Amniotic stem cell (primary cell): ENCODE measurements at places on chromosomes 2 and 18.

DNA sequence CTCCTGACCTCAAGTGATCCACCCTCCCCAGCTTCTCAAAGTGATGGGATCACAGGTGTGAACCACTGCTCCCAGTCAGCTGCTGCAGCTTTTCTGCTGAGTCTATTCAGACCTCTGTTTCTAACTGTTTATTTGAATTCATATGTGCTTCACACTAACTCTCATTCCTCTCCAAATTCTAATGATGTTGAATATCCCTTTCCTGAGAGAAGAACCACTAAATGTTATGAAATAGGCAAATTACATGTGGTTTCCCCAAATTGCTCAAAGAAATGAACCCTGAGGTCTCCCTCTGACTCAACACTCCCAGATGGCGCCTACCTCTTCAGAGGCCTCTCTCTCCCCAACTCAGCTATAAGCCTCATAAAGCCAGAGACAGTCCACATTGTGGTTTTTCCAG, 98.6 kb downstream of the IRS1 start:
- DNase-seq, result no peak

DNA sequence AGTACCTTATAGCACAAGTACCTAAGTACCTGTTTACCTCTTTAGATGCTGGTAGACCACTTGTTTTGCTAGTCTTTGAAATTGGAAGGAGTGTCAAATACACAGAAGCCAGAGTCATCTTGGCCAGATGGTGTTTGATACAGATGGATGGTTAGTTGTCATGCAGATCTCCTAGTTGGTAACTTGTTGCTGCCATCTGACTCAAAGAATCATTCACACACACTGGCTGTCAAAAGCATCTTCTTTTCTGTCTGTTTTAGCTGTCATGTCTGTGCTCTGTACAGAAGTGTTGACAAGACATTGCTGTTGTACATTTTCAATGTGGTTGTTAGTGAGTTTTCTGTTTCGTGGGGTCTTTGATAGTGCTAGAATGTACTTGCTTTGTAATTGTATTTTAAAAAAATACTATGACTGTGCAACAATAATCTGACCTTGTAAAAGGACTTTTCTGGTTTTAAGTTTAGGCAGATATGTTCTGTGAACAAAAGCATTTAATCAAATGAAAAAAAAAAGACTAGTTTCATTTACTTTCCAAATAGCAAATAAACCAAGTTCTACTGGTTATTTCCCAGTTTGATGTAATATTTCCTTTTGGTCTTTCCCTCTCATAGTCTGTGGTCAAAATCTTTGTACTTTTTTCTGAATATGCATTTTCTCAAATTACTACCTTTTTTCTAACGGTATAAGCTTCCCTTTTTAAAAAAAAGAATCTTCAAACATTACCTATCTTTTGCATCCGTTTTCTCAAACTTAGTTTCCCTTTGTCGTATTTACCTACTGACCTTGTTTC, 39.9 kb downstream of the TANK start:
- DNase-seq, result no peak

- DNase-seq, result no peak
These were observed 72.6 kb downstream of the GATA6 start for GRCh38 chr18:22241921-22242361.

GRCh38 chr2:47422560-47422959, 19.6 kb downstream of the MSH2 start:
- no peak for DNase-seq

- DNase-seq, result no peak
These were observed 2.0 kb upstream of the HK2 start for GRCh38 chr2:74831693-74832530.

DNA sequence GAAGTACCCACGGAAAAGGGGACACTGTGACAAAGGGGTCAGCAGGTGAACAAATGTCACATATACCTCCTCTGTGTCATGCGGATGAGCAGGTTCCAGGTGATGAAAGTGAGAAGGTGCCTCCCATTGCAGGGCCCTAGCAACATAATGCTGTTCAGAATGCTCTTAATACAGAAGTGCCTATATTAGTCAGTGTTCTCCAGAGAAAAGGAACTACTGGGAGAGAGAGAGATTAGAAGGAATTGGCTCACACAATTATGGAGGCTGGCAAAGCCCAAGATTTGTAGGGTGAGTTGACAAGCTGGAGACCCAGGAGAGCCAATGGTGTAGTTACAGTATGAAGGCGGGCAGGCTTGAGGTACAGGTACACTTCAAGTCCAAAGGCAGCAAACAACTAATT, 98.1 kb upstream of the CDC42EP3 start:
- DNase-seq, result no peak

- no peak for DNase-seq
These were observed 384.7 kb upstream of the RAB12 start for GRCh38 chr18:8224576-8224975.

DNA sequence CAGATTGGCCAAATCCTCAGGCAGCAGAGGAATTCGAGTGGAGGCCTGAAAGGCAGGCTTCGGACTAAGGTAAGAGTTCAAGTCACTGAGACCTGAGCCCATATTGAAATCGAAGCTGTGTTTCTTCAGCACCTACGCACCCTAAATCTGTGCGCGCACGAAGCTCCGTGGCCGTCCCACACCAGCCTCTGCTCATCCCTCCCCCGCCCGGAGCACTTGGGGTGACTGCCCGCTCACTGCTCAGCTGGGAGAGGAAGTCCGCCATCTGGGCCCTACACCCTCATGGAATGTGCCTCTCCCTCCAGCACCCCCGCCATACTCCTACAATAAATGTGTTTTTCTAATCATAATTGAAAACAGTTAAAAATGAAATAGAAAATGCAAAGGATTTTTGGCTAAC, 734.5 kb downstream of the GALR1 start:
- no peak for DNase-seq

DNA sequence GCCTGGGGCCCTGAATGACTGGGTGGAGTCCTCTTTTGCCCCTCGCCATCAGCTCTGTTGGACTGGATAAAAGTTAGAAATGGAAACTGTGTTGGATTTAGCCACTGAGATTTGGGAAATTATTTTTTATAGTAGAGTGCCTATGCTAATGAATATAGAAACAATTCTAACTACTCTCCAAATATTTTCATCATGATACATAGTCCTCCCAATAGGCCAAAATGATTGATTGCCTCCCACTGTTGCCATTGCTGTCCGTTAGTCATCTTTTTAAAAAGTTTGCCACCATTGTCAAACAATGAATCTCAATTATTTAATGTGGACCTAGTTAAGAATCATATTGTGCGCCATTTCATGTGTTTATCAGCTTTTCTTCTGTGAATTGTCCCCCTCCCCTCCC, 417.0 kb downstream of the GALR1 start:
- no peak for DNase-seq

DNA sequence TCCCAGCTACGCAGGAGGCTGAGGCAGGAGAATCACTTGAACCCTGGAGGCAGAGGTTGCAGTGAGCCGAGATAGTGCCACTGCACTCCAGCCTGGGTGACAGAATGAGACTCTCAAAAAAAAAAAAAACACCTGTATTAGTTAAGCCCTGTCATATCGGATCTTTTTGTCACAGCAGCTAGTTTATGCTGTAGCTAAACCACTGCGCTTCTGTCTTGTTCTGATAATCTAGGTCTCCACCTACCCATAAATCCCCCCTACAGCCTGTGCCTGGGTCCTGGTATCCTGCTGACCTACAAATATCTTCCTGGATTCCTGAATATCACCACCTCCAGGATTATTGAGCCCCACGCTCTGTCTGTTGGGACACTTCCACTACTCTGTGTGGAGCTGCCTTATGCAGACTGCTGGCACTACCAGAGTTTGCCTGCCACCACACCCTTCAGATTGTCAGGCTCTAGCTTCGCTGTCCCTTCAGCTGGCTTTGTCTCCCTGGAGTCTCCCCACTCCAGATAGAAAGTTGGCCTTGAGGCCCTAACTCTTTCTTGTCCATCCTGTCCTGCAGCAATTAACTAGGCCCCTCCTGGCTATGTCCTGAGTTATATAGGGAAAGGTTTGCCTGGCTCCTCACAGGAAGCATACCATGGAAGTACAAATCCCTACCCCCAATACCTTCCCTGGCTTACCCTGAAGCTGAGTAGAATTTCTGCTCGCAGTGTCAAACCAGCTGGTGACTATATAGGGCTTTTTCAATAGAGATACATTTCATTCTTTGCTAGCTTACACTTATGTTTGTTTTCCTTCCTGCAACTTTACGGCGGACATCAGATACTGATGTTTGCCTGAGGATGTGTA, 136.0 kb upstream of the SERTAD2 start:
- DNase-seq, result no peak

DNA sequence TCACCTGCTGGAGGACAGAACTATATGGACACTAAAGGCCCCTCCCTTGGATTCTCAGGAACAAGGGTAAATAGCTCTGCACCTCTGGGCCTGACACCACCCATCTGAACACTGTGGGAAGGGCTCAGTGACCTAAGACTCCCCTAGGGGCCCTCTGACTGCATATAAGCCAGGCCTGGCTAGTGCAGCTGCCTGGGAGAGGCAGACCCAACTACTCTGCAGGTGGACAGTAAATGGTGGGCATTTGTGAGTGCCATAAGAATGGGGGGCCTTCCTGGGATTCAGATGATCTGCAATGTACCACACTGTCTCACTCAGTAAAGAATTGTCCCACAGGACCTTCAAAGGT, 11.2 kb upstream of the WIPF1 start:
- no peak for DNase-seq

DNA sequence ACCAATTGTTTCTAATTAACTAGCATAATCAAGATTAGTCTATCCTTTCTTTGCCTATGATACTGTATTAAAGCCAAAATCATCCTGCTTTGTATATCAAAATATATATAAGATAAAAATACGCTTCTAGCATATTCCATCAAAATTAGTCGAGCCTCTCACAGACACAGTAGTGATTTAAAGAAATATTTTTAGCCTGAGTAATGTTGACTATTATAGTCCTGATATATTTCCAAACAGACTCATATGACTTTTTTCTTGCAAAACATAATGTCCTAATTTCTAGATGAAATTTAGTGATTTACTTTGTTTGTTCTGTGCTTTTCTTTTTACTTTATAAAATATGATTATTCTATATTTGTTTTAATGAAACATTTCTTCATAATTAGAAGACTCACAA, 30.9 kb downstream of the FAP start:
- DNase-seq, result no peak

DNA sequence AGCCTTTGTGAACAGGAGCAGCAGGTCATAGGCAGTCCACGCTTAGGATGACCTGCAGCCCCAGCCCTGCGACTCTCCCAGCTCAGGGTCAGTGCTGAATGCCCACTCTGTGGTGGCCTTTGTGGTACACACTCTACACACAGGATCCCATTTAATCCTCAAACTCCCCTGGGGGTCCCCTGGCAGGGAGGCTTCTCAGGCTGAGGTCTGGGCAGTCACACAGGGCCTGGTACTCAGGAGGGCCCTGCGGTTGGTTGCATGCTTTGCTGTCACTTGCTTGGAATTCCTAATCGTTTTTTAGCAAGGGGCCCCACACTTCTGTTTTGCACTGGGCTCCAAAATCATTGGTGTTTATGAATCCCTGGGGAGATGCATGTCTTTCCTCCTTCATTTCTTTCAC, 113.0 kb downstream of the EML6 start:
- no peak for DNase-seq

DNA sequence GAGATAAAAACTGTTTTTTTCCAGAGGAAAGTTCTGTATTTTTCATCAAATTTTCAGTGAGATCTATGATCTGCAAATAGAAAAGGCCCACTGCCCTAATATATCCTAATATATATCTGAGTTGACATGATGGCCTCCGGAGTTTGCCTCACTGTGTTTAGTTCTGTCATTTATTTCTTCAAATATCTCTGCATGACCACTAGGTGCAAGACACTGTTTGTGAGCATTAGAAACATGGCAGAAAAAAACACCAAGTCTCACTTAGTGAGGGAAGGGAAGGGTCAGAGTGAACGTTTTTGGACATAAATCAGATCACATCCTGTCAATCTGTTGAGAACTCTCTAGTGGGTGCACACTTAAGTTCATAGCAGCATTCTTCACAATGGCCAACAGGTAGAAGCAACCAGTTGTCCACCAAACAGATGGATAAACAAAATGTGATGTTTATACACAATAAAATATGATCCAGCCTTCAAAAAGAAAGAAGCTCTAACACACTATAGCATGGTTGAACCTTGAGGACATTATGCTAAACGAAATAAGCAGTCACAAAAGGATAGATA, 53.4 kb downstream of the SPIRE1 start:
- no peak for DNase-seq

- DNase-seq, result no peak
These were observed 22.0 kb downstream of the FHL2 start for GRCh38 chr2:105376789-105377240.

- no peak for DNase-seq
These were observed 61.1 kb upstream of the RAPH1 start for GRCh38 chr2:203596183-203596582.

GRCh38 chr18:9069601-9070000, 32.9 kb upstream of the NDUFV2 start:
- no peak for DNase-seq

DNA sequence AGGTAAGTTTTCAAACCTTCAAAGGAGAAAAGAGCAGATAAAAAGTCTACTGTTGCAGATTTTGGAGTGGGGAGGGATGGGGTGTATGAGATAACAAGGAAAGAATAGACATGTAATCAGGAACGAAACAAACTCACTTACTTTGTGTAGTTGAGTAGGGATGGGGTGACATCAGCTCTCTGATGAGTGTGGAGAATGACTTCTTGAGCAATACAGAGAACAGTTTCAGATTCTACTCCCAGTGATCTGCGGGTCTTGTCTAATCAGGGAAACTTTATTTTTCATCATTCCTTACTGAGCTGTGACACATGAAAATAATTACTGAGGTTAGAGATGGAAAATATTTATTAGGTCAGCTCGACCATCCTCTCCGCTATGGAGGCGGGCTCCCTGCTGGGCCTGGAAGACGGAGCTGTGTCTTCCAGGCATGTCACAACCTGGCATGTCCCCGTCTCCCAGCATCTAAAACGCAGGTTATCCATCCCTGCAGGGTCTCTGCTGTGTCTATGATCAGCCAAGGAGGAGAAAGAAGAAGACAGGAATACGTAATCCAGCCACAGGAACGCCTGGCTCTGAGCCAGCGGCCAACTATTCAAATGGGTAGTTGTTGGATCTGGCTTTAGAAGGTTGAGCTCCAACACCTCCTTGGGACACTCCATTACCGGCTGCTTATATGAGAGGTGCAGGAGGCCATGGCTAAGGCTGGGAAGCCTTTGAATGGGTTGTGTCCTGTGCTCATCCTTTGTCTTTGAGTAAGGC, 99.0 kb upstream of the SATB2 start:
- no peak for DNase-seq

- DNase-seq, result no peak
These were observed 15.3 kb upstream of the ALLC start for GRCh38 chr2:3642521-3643215.
